ENCODE measurements at places on chromosomes 7 and 10.
A peak's percentile ranks its signal among the peaks of the same experiment; 100 is the strongest.

DNA sequence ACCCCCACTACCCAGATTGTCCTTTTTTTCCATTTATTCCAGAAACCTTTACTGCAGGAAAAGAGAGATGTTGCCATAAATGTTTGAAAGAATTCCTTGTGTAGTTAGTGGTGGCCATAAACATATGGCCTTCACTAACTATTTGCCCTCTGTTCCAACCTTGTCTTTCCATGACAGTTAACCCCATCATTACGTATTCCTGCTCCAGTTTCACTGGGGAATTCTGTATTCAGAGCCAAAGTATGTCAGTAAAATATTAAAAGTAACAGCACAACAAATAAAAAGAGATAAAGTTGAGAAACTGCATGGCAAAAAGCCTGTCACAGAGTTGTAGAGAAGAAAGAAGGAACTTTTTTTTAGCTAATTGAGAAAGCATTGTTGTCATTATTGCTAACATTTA, 261.3 kb downstream of the BICC1 start:
- H3K27ac ChIP-seq = no peak overlapping the region
- no peak overlapping the region for H3K4me3 ChIP-seq
- no peaks in the 10 kb centered on the region for H3K36me3 ChIP-seq
- no peaks in the 10 kb centered on the region for H3K4me1 ChIP-seq

GRCh38 chr10:44566786-44567185, 181.9 kb upstream of the CXCL12 start:
- no peak for DNase-seq
- H3K4me1 ChIP-seq = no peaks in the 10 kb centered on the region
- no peak overlapping the region for H3K27ac ChIP-seq

GRCh38 chr7:151925446-151926335, 30.6 kb upstream of the GALNTL5 start:
- H3K4me1 ChIP-seq = peaks cover 9% of the 10 kb centered on the region
- H3K27me3 ChIP-seq = peaks cover 23% of the 10 kb centered on the region
- H3K27ac ChIP-seq = peak overlapping the region; percentile 42

- peaks cover 68% of the 10 kb centered on the region for H3K27me3 ChIP-seq
- H3K4me3 ChIP-seq = no peak within 1 kb of the TSS
- H3K36me3 ChIP-seq = no peaks in the 10 kb centered on the region
- H3K4me1 ChIP-seq = no peaks in the 10 kb centered on the region
Observed at GRCh38 chr10:127736915-127737562, at the start of gene FOXI2. TSS of gene FOXI2 (plus strand) at chr10:127737185. CDS start at chr10:127737274, 89 bp downstream.

DNA sequence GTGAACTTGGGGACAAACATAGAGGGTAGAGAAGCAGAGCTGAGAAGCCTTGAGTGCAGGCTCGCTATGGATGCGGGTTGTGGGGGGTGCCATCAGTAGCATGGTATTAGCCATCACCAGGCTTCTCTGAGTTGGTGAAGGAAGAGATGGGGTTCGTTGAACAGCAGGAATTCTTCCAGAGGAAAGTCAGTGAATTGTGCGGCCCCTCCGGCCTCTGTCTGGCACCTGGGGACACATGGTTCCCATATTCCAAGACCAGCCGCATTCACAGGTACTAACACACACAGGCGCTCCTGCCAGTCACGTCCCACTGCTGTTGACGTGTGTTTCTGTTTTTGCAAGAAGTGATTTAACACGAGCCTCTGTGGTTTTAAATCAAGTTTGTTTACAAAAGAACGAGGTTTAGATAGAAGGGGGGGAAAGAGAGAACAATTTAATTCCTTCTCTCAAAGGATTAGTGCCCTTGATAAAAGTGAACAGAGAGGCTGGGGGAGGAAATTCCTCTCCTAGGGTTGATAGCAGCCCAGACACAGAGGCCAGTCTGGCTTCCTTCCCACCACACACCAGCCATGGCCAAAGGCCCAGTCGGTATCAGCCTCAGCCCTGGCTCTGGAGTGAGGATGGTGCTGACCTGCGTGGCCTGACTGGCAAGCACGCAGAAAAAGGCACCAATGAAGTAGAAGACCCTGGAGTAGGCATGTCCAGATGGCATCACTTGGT, 252.6 kb upstream of the IGFBP3 start:
- no peaks in the 10 kb centered on the region for H3K36me3 ChIP-seq
- DNase-seq = no peak
- no peaks in the 10 kb centered on the region for H3K27me3 ChIP-seq

DNA sequence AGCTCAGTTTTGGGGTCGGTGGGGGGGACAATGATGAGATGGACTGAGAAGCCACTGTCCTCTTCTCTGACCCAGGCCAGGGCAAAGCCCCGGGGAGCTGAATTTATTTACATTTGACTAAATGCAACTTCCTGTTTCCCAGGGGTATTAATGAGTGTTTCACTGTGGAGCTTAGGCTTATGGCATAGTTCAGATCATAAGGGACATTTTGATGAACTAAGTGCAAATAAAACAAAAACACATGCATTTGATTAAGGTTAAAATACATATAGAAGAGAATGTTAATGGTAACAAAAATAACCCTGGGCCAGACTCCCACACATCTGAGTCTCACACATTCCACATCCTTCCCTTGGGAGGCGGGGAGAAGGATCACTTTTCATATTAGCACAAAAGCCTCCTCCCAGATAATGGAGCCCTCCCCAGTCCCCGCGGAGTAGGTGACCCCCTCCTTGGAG, 320.6 kb downstream of the FRMD4A start:
- H3K27ac ChIP-seq = peak overlapping the region; percentile 93
- peaks cover 44% of the 10 kb centered on the region for H3K4me1 ChIP-seq

DNA sequence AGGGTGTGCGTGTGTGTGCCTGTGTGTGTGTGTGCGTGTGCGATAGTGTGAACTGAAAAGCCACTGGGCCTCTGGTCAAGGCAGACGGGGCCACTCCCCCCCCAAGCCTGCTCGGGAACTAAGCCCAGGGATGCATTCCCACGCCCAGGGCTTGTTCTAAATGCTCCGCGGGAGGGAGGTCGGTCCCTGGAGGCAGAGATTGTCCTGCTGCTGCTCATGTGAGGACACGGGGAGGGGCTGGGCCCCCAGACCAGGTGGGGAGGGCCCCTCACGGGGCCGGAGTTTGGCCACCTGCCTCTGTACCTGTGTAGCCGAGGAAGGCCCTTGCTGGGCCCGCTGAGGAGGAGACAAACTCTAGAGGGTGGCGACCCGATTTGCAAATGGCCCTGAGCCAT, 93.9 kb downstream of the PDGFA start:
- H3K4me3 ChIP-seq = no peak overlapping the region
- H3K4me1 ChIP-seq = no peaks in the 10 kb centered on the region
- no peaks in the 10 kb centered on the region for H3K36me3 ChIP-seq

DNA sequence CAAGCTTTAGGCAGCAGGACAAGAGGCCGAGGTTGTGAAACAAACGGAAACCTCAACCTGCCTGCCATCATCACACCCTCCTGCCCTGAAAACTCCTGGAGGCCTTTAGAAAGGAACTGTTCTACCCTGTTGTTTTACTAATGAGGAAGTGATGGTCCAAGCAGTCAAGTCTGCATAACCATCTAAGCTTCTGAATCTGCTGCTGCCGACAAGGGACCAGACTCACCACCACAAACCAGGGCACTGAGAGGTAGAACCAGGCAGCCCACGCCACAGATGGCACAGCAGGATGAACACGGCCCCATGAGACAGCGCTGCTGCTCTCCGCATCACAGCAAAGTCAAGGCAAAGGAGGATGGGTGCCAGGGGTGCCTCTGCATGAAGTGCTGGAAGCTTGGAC, 209.4 kb downstream of the CELF2 start:
- H3K27me3 ChIP-seq = no peaks in the 10 kb centered on the region
- H3K36me3 ChIP-seq = peaks cover 81% of the 10 kb centered on the region
- H3K4me3 ChIP-seq = no peak overlapping the region
- peaks cover 95% of the 10 kb centered on the region for H3K4me1 ChIP-seq
- DNase-seq = no peak
- peak overlapping the region; percentile 90 for H3K27ac ChIP-seq

DNA sequence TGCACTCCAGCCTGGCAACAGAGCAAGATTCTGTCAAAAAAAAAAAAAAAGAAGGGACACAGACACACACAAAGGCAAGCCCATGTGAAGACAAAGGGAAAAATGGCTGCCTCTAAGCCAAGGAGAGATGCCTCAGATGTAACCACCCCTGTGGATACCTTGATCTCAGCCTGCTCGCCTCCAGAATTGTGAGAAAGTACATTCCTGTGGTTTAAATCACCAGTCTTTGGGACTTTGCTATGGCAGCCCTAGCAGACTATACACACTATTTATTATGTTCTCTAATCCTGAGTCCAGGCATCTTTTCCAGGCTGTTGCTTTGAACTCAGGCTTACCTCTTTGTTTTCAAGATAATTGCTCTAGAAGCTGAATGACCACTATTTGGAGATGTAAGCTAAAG, 494.3 kb downstream of the GALNT17 start:
- H3K27me3 ChIP-seq = no peaks in the 10 kb centered on the region
- no peaks in the 10 kb centered on the region for H3K4me1 ChIP-seq
- H3K27ac ChIP-seq = no peak overlapping the region

- no peaks in the 10 kb centered on the region for H3K36me3 ChIP-seq
- peaks cover 36% of the 10 kb centered on the region for H3K27me3 ChIP-seq
- no peak overlapping the region for H3K4me3 ChIP-seq
Observed at GRCh38 chr10:63064706-63065105, 68.4 kb upstream of the NRBF2 start.

DNA sequence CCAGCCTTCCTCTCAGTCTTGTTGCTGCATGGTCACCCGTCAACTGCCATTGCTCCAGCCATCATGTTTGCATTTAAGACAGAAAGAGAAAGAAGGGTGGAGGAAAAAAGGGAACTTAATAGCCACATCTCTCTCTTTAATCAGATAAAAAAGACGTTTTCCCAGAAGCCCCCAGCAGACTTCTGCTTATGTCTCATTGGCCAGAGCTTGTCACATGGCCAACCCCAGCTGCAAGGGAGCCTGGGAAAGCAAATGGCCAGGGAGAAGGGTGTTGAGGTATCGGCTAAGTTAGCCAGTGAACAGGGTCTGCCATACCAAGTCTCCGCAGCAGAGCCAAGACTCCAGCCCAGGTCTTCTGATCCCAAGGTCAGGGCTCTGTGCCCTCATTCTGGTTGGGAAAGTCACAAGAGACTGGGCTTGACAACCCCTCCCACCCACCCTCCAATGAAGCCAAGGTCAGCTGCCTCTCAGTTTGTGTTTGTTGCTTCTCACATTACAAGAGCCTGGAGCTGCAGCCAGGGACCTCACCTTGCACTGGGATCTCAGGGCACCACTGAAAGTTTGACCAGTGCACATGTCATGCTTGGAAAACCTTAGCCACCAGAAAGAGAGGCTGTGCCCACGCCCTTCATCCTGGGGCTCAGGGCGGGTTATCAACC, 80.3 kb upstream of the LYZL2 start:
- H3K27me3 ChIP-seq = peaks cover 3% of the 10 kb centered on the region
- H3K36me3 ChIP-seq = peaks cover 19% of the 10 kb centered on the region
- no peak overlapping the region for H3K4me3 ChIP-seq

DNA sequence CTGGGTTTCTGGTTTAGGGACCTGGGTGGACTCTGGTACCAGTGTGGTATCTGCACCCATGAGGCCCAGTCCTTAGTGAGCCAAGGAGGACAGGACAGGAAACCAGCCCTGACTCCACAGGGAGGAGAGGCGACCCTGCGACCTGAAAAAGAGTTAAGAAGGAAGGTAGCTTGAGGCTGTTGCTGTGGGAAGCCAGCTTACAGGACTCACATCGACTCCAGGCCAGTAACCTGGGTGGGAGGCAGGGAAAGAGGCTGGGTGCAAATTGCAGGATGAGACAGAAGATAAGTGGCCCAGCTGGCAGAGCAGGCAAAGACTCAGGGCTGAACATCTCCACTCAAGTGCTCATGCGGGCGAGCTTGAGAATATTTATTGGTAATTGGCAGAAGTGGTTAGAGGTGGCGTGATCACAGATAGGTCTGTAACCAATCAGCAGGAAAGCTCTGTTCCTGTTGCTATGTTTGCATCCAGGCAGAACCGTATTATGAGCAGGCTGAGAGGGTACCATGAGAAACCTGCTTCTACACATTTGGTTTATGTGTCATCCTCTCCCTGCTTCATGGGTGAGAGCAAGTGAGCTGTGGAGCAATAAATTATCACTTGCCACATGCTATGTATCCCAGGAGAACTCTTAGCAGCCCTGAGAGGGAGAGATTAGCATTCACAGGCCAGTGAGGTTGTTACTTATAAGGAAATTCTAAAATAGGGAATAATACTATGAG, 11.0 kb downstream of the TLL2 start:
- no peaks in the 10 kb centered on the region for H3K4me1 ChIP-seq
- H3K27me3 ChIP-seq = peaks cover 26% of the 10 kb centered on the region
- H3K4me3 ChIP-seq = no peak overlapping the region
- no peak overlapping the region for H3K27ac ChIP-seq

- peaks cover 70% of the 10 kb centered on the region for H3K4me1 ChIP-seq
- peaks cover 77% of the 10 kb centered on the region for H3K36me3 ChIP-seq
- no peak for DNase-seq
- H3K27ac ChIP-seq = no peak overlapping the region
- no peaks in the 10 kb centered on the region for H3K27me3 ChIP-seq
Observed at GRCh38 chr10:17651896-17652295, 7.9 kb downstream of the STAM start.

DNA sequence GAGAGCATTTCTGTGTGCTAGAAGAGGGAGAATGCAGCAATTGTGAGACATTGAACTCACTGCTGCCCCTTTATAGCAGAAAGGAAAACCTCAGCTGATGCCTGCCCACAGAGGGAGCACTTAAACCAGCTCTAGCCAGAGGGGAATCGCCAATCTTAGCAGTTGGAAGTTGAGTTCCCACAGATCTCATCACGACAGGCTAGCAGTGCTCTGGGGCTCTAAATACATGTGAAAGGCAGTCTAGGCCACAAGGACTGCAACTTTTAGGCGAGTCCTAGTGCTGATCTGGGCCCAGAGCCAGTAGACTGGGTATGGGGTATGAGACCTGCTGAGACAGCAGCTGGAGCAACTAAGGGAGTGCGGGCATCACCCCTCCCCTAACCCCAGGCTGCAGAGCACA, 25.2 kb upstream of the PRR15 start:
- H3K27ac ChIP-seq = no peak overlapping the region
- H3K4me1 ChIP-seq = no peaks in the 10 kb centered on the region
- no peak for DNase-seq
- H3K4me3 ChIP-seq = no peak overlapping the region
- H3K27me3 ChIP-seq = no peaks in the 10 kb centered on the region

GRCh38 chr10:131641231-131641630, 259.6 kb upstream of the PPP2R2D start:
- no peaks in the 10 kb centered on the region for H3K4me1 ChIP-seq
- no peaks in the 10 kb centered on the region for H3K36me3 ChIP-seq
- DNase-seq = no peak
- no peak overlapping the region for H3K27ac ChIP-seq

DNA sequence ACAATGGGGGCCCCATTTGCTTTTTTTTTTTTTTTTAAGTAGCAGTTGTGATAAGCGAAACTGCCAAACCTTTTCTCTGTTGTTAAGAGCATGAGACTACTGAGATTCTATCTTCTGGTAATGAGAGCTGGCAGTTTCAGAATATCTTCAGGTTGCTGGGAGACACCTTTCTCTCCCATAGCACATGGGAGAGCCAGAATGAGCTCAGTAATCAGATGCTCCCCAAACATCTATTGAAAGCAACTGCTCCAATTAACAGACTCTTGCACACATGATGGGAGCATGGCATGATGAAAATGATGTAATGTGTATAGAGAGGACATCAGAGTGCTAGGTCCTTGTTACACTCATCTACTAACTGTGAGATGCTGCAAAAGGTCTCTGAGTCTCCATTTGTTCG, 18.8 kb downstream of the MYO3A start:
- no peak for DNase-seq
- no peaks in the 10 kb centered on the region for H3K4me1 ChIP-seq
- H3K27me3 ChIP-seq = no peaks in the 10 kb centered on the region
- H3K36me3 ChIP-seq = no peaks in the 10 kb centered on the region
- no peak overlapping the region for H3K4me3 ChIP-seq

GRCh38 chr7:81478664-81479063, 291.2 kb downstream of the HGF start:
- H3K36me3 ChIP-seq = no peaks in the 10 kb centered on the region
- H3K27me3 ChIP-seq = no peaks in the 10 kb centered on the region
- H3K4me1 ChIP-seq = no peaks in the 10 kb centered on the region

All from activated naive CD4-positive, alpha-beta T cell treated with anti-CD3 and anti-CD28 coated beads, Interleukin-2, amount 10 ng/mL, durations not matched to agents 7 days and 5 days (primary cell).